Right lung (tissue), 10 donors: ENCODE measurements at places on chromosomes 16 and 17. TPM values are rescaled to one million over a fixed set of nuclear protein-coding genes. Genes with fewer than 3 reads are reported as not detected.

The ZFP3 gene
- polyA plus RNA-seq: 8.8 TPM

The PDIA2 gene
- polyA plus RNA-seq: 0.25 TPM

- DNase-seq: no peak
Measured at GRCh38 chr16:22671301-22672076, 142.5 kb upstream of the HS3ST2 start.

- DNase-seq: no peak
Measured at GRCh38 chr16:48369765-48370164, 15.4 kb downstream of the SIAH1 start.

DNA sequence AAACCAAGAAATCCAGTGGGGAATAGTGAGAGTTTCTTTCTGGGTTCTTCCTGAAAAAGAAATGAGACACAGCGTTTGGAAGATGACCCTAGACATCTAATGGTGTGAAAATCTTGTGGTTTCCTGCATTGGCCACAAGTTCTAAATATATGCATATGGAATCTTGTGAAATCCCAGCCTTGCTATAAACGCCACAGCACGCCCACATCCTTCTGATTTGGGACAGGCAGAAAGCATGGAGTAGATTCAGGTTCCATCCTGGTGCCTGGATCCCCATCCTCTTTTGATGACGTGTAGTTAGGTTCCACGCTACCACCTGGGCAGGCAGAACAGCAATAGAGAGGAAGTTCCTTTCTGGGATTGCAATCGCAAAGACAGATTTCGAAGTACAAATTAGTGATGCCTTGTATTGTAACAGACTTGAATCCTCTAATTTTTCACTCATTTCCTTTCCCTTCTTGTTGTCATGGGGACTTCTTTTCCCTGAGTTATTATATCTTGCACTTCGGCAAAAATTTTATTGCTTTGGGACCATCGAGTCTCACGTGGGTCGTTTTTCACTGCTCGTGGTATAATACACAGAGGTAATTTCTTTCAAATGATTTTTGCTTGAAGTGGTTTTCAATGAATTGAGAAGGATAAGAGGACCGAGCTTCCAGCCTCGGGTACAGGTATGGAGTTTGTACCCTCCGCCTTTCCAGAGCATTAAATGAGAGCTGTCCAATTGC is 37.6 kb downstream of the HS3ST4 start:
- no peak for DNase-seq

GRCh38 chr17:39777534-39778365 is 40.0 kb downstream of the GRB7 start:
- DNase-seq: no peak
